ENCODE measurements at places on chromosomes 16 and 17.

GRCh38 chr17:70871180-70871818 lies 702.0 kb downstream of the KCNJ2 start:
- no peak for DNase-seq

DNA sequence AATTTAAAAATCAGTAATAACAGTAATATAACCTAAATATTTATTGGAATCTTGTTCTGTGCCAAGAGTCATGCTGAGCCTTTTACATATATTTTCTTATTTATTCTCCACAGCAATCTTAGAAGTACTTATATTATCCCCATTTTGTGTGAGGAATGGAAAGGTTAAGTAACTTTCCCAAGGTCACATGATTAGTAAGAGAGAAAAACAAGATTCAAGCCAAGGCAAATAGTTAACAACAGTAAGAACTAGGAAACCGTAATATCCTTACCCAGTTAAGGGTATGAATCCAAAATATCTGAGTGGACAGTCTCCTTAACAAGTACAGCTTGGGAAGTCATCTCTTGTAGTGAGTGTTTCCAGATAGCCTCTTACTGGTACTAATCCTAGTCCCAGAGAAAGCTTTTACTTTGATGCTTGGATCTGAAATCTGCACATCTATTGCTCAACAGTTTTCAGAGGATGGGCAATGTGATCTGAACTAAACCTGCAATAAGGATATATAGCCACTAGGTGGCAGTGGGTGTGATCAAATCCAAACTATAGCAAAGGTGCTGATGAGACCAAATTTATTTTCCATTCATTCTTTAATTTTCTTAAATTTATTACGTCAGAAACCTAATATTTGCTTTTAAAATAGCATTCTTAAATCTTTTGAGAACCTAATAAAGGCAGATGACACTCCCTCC lies 23.3 kb downstream of the SHISA6 start:
- no peak for DNase-seq

DNA sequence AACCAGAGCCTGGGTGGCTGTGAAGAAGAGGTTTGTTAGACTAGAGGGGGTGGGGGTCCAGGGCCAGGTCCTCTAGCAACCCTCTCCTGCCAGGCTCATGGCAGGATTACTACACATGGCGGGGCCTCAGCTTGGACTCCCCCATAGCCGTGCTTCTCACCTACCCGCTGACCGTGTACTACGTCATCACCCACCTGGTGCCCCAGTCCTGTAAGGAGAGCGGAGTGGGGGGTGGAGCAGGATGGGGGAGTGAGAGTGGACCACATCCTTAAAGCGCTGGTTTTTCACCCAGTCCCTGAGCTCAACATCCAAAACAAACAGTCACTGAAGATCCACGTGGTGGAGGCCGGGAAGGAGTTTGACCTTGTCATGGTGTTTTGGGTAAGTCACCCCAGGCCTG lies 4.2 kb upstream of the CXCL16 start:
- no peak for DNase-seq

DNA sequence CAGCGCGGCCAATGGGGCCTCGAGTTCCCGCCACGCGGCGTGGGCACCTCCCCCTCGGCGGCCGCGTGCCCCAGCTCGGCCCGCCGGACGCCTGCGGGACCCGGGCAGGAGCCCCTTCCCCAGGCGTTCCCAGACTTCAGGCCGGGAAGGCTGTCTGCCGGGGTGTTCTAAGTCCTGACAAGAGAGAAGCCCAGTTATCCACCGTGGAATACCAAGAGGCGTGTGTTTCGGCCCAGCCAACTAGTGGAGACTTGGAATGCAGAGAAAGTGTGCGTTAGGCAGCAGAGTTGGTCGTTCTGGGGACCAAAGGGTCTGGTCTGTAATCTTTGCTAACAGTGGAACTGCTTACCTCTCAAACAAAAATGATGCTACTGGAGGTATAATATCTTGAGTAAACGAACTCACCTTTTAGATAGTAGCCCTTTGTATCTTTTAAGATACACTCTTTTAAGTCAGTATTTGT lies 251 bp upstream of the HSF5 start:
- no peak for DNase-seq

- peak; percentile 30 for DNase-seq
Observed at GRCh38 chr17:81710514-81711308, 1.4 kb upstream of the SLC25A10 start.

- no peak for DNase-seq
Observed at GRCh38 chr16:85083051-85083639, 29.1 kb downstream of the CIBAR2 start.

GRCh38 chr17:40323391-40324381 lies 14.7 kb downstream of the RARA start:
- DNase-seq = peak; percentile 81

DNA sequence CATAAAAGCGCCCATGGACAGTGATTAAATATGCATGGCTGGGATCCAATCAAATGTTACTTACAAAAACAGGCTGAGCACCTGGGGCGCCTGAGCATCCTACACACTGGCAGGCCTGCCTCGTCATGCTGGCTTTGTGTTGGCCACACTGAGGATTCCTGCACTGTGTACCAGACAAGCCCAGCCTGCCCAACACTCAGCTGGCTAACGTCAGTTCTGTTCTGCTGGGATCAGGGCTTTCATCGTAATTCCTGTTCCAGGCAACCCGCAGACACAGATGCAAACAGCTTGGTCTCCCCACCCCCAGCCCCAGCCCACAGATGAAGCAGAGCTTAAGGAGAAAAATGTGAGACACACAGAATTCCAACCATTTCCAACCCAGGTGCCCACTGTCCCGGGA lies 30.7 kb downstream of the PIMREG start:
- no peak for DNase-seq

- no peak for DNase-seq
Observed at GRCh38 chr17:75995385-75995925, 5.2 kb upstream of the CDK3 start.

DNA sequence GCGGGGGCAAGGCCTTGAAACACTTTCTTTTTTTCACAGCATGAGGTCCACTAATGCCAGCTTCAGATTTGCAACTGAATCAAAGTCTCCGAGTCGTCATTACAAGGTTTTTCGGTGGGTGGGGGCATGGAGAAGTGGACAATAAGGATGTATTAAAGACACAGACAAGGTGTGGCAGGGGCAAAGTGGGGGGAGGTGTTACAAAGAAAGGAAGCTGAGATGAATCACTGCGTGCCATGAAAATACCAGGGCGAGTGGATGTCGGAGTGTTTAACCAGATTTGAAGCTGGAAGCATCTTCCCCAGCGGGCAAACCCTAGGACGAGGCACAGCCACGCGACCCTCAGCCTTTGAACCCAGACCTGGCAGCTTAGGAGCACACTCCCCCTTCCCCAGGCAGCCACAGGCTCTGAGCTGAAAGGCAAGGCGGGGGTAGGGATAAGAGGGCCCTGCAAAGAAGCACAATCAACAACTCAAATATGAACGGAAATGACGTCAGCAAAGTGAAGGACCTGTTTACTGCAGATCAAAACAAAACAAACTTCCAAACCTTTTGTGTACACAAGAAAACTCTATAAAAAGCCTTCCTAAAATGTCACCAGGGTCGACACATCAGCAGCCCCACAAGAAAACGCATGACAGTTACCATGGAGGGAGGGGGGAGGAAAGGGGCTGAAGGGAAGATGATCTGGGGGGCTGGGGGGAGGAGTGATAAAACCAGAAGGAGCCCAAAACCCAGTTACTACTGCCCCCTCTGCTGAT lies 5.6 kb upstream of the ZFHX3 start:
- no peak for DNase-seq

DNA sequence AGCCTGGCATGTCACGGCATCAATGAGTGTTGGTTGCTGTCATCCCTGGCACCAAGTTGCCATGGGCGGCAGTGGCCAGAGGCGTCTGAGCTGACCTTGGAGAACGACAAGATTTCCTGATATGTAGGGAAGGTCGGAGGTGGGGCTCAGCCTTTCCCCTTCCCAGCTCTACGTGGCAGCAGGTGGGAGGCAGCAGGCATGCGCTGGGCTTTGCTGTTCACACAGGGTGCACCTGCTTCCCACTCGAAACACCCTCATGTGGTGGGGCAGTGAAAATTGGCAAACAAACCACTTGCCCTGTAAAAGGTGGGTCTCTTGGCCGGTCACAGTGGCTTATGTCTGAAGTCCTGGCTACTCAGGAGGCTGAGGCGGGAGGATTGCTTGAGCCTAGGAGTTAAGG lies 12.3 kb upstream of the TFAP4 start:
- no peak for DNase-seq

GRCh38 chr17:34486761-34487160 lies 92.6 kb upstream of the TMEM132E start:
- DNase-seq = no peak

DNA sequence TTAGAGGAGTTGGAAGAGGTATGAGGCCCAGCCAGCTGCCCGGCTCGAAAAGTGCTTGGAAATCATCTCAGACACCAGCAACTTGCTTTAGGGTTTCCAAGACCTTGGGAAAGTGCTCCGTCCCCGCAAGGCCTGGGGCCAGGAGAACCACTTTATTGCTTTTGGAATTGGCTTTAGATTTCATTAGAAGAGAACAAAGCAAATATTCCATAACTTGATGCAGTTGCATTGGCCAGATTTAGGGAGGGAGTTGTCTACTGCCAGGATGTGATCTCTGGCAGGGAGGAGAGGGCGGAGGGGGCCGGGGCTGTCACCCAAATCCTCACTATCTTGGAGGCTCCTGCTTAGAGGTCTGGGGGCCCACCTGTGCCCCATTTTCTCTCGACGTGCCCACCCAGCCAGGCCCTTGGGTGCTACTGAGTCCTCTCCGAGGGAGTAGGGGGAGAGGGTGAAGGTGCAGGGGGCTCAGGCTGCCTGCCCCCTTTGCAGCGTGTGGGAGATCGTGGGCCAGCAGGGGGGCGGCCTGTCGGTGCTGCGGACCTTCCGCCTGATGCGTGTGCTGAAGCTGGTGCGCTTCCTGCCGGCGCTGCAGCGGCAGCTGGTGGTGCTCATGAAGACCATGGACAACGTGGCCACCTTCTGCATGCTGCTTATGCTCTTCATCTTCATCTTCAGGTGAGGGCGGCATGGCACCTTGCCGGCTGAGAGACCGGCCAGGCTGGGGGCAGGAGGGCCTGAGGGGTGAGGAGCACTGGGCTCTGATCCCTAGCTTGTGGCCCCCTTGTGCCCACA lies 30.6 kb downstream of the CACNA1G start:
- no peak for DNase-seq

DNA sequence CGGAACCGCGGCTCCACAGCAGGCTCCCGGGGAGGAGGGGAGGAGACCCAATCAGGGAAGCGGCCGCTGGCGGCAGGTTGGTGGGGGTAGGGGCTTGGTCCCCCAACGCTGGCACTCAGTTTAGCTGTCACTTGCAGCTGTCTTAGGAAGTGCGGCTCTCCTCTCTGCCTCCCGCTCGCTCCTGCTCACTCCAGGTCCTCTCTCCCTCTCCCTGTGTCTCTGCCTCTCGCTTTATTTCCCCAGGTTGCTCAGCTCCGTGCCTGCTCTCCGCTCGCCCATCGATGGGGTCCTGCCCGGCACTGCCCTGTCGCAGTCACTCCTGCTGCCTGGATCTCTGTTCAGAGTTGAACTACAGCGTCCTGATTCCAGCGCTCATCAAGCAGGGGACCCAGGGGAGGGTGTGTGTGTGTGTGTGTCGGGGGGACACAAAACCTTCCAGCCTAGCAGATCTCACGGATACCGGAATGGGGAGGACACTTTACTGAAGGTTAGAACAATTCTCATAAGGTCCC lies 145.6 kb downstream of the ENGASE start:
- no peak for DNase-seq

DNA sequence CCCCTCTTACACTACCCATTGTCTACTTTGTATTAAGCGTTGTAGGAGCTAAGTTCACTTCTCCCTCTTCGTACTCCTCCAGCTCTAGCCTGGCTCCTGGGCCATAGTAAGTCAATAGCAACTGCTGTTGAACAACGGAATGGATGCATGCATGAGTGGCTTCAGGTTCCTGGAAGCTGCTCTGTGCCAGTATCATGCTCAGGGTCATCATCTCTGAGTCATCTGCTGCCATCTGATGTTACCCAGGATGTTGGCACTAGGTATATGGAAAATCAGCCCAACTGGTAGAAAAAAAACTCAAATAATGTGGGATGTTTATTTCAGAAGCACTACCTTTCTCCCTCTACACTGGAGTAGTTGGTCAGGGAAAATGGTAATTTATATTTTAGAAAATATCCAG lies 536.8 kb downstream of the NPIPA7 start:
- DNase-seq = no peak

DNA sequence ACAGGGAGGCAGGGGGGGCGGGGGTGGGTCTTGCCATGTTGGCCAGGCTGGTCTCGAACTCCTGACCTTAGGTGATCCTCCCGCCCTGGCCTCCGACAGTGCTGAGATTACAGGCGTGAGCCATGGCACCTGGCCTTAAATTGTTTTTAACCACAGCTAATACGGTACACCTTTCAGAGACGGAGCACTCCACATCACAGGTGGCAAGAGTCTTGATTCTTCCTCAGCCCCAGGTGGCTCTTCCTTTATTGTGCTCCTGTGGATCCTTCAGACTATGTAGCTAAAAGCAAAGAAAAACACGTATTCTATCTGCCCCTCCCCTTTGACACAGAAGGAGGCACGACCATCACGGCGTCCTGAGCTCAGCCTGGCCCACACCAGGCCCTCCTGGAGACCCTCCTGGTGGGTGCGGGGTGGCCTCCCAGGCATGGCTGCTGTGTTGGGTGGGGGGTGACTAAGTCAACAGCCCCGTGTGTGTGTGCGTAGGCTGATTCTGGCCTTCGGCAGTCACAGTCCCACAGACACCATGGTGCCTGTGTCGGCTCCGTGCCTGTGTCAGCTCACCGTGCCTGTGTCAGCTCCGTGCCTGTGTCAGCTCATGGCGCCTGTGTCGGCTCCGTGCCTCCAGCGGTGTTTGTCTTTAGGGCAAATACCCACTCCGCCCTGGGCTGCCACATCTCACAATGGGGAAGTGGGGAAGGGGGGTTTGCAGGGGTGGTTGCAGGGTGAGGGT lies 10.8 kb upstream of the SECTM1 start:
- no peak for DNase-seq
